ENCODE measurements at places on chromosomes 4 and X.

DNA sequence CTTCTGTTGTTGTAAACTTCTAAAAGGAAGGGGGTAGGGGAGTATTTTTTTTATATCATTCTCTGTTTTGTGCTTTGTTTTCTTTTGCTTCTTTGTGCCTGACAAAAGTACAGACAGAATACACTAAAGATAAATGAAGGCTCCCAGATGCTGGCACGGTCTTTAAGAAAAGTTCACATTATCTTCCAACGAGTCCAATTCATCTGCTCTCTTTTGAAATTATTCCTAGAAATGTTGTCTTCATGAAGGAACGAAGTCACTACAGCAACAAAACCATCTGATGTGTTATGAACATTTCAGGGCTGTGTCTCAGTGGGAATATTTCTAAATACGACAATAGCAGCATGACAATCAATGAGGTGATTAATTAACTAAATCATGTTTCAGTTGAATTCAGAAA is 813.8 kb upstream of the HTR2C start:
- DNase-seq: no peak

GRCh38 chrX:81708487-81708886 is 506.6 kb downstream of the SH3BGRL start:
- no peak for DNase-seq

- no peak for DNase-seq
Measured at GRCh38 chr4:84220990-84221389, 278.1 kb downstream of the NKX6-1 start.

DNA sequence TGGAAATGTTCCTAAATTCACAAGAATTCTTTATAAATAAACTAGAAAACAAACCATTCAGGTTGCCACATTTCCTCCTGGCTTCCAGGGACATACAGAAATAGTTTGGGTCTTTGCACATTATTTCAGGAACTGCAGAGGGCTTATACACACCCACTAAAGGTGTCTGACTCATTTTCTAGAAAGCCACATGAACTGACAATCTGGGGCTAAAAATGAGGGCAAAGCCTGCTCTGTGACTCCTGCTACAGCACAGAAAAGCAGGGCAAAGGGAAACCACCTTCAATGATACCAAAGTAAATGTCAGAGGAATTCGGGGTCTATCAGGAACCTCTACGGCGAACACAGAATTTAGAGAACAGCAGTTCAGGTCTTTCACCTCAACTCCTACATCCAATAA is 112.2 kb upstream of the MAP3K15 start:
- DNase-seq: no peak

- DNase-seq: no peak
Measured at GRCh38 chr4:168796362-168797106, 213.5 kb downstream of the CBR4 start.

- no peak for DNase-seq
Measured at GRCh38 chr4:150647008-150647407, 65.1 kb downstream of the MAB21L2 start.

- no peak for DNase-seq
Measured at GRCh38 chr4:20724915-20725314, 24.7 kb downstream of the PACRGL start.

DNA sequence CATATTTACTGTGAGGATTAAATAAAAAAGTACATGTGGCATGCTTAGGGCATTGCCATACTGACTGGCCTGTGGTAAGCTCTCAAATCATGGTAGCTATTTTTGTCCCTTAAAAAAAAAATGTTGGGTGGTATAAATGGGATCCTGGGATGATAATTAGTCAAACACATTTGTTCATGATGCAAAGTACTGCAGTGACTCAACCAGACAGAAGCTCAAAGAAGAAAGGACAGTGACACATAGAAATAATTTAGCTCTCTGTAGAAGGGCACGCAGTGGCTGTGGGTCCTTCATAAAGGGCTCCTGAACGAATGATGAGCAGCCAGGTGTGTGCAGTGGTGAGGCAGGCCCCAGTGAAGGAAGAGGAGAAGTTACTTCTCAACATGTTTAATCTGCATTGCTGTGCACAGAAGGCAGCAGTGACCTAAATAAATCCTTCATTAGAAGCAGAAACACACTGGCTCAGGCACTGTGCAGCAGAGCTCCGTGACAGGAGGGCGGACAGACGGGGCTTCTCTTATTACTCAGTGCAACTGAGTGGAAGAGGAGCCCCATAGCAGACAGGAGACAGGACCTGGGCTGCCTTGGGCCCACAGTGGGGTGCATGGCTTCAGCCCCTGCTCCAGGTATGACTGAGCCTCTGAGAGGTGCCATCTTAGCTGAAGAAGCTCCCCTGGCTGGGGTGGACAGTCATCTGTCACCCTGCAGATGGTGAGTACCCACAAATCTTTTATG is 20.3 kb downstream of the HS3ST1 start:
- no peak for DNase-seq

DNA sequence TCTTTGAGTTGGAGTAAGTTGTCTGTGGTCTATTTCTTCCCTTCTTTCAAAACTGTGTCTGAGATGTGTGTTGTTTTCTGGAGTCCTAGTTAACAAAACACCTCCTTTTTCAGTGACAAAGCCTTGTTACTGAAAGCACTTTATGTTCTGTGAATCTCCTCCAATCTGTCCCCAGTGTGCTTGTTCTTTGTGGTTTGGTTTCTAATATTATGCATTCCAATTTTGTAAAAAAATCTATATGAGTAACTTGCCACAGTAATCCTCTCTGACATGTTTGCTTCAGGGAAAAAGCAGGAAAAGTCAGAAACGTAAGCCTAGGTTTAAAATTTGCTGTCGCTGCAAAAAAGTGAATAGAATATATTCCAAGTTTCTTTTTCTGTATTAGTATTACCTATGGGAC is 12.4 kb downstream of the PRRG1 start:
- DNase-seq: no peak

- DNase-seq: no peak
Measured at GRCh38 chr4:58272311-58272710, 1162.1 kb upstream of the IGFBP7 start.

- no peak for DNase-seq
Measured at GRCh38 chrX:1172496-1172895, 40.0 kb downstream of the CRLF2 start.

GRCh38 chr4:48844843-48845242 is 14.0 kb downstream of the OCIAD1 start:
- DNase-seq: no peak

- DNase-seq: no peak
Measured at GRCh38 chr4:127268367-127268766, 364.4 kb upstream of the INTU start.

DNA sequence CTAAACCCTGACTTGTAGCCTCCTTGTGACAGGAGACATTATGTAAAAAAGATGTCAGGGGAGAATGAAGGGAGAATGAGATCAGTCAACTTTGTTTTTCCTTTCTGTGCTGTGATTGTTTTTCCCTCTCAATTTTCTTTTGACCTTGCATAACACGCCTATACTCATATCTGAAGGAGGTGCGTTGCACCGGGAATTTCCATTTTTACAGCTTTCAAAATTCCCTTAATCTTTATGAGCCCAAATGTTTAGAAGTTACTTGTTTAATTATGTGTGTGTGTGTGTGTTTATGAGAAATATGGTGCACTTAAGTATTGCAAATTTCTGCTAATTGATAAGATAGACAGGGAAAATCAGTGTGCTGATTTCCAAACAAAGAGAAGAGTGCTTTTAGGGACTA is 21.6 kb downstream of the SYNPO2 start:
- DNase-seq: no peak

DNA sequence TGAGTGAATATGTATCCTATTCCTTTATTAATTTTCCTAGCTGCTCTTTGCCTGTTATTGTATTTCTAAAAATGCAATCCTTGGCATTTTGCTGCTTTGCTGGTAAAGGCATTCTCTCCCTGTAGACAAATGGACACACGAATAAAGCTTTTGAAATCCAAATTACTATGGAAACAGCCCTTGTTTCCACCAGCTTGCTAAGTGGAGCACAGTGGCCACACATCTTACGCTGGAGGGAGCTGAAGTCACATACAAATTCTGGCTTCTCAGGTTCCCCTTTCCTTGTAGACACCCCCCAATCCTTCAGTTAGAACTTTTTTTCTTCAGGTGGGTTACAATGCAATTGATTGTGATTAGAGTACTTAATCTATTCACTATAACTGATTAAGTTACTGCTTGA is 66.2 kb downstream of the AGA start:
- no peak for DNase-seq

- no peak for DNase-seq
Measured at GRCh38 chr4:140690093-140690492, 66.1 kb downstream of the TBC1D9 start.

DNA sequence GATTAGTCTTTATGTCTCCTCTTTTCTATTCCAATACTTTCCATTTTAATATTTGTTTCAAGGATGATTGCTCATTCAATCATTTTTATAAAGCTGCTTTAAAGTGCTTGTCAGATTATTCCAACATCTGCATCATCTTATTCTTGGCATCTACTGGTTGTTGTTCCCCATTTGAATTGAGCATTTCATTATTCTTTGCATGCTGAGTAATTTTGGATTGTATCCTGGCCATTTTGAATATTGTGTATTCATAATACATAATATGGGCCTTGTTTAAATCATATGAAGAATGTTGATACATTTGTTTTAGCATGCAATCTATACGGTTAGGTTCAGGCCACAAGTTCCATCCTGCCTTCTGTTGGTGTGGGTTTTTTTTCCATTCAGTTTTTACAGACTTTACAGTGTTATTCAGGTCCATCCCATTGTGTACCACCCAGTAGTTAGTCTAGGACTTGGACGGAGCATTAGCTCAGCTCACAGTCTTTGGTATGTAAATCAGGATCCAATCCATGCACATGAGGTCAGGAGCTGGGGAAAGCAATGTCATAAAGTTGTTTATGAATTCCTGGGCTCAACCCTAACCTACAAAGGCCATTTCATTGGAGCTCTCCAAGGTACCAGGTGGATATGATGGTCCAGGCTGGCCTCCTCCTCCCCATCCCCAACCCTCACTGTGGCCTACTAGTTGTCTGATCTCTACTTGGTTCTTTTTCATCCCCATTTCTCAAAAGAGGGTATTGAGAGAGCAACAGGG is 20.3 kb downstream of the RGN start:
- no peak for DNase-seq

DNA sequence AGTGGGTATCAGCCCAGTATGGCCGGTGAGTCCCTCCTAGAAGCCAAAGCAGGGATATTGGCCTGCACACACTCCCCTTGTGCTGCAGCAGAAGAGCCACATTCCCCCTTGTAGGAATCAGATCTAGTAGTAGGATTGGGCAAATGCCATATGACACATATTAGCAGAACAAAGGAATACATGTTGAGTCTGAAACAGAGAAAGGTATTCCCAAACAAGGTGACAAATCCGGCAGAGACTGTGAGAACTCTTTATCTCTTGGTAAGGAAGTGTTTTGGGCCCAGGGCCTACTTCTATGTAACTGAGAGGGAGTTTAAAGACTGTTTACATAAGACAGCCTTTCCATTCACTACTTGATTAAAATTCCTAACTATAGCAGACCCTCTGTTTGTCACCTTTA is 1382.0 kb downstream of the FAM133A start:
- no peak for DNase-seq

- DNase-seq: peak; percentile 12
Measured at GRCh38 chrX:63686878-63687714, 97.9 kb downstream of the ARHGEF9 start.

DNA sequence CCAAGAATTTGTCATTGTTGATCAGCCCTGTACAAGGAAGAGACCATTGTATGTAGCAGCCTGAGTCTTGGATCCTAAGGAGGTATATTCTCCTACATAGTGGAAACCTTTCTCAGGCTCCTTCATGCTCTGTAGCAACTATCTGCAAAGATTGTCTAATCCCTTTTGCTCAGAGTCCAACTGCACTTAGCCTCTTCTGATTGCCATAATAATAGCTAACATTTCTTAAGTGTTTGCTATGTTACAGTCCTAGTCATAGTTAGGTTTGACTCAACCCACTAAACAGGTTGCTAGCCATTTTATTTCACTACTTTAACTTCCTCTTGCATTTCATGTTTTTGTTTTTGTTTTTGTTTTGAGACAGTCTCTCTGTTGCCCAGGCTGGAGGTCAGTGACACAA is 50.8 kb upstream of the SLC16A2 start:
- no peak for DNase-seq

GRCh38 chrX:2462780-2463179 is 38.0 kb downstream of the DHRSX start:
- DNase-seq: no peak

DNA sequence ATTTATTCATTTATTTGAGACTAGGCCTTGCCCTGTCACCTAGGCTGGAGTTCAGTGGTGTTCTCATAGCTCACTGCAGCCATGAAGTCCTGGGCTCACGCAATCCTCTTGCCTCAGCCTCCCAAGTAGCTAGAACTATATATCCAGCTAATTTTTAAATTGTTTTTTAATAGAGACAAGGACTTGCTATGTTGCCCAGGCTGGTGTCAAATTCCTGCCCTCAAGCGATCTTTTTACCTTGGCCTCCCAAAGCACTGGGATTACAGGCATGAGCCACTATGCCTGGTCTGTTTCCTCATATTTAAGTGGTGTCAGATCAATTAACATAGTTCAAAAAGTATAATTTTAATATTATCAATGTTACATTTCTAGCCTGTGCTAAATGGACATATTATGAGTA is 68.5 kb downstream of the AFF1 start:
- no peak for DNase-seq

Measured in CMK (cell line).